Activated CD4-positive, CD25-positive, alpha-beta regulatory T cell (primary cell): ENCODE measurements at places on chromosomes 11 and 22.

DNA sequence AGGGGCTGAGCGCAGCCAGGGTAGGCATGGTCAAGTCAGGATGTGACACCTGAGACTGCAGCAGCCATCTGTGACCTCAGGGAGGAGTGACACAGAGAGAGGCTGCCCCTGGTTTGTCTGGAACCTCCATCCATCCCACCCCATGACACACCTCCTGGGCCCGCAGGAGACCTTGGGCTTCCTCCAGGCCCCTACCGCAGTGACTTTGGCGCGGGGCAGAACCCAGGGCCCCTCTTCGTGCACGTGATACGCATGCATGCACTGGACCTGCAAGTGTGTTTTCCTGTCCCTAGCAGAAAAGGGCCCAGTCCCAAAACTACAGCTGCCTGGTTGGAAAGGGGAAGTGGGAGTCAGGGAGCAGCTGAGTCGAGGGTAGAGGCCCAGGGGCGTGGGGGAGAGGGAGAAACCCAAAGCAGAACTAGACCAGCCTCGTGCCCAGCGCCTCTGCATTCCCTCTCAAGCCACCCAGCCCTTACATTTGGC, 7.9 kb upstream of the CYTH4 start:
- no peak for DNase-seq

DNA sequence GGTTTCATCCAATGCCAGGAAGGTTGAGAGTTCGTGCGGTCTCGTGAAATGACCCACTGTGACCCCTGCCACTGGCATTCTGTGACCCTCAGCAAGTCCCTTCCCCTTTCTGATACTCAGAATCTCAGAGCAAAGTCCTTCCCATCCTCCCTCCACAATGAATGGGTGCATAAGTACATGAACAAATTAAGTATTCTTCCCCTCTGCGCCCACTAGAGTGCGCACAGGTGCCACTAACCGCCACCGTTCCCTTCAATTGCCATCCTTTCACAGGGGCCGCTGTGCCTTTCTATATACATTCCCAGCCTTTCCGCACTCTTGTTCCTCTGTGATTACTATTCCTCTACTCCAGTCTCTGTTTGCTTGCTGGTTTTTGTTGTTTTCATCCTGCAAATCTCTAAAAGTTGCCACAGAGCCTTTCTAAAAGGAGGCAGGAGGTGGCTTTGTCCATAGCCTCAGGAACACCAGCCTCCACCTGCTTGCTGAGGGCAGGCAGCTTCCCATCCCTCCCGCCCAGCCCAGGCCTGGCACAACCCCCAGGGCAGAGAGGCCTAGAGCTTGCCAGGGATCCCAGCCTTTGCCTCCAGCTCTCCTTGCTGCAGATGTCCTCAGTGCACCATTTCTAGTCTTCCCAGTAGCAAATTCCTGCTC, 6.7 kb upstream of the AP1B1 start:
- DNase-seq: peak; percentile 24

- no peak for DNase-seq
These were observed 68.0 kb downstream of the ZBTB44 start for GRCh38 chr11:130246738-130247137.

GRCh38 chr11:128288368-128288767, 299.0 kb downstream of the ETS1 start:
- no peak for DNase-seq

- DNase-seq: no peak
These were observed 33.1 kb upstream of the CARS1 start for GRCh38 chr11:3090096-3090901.

DNA sequence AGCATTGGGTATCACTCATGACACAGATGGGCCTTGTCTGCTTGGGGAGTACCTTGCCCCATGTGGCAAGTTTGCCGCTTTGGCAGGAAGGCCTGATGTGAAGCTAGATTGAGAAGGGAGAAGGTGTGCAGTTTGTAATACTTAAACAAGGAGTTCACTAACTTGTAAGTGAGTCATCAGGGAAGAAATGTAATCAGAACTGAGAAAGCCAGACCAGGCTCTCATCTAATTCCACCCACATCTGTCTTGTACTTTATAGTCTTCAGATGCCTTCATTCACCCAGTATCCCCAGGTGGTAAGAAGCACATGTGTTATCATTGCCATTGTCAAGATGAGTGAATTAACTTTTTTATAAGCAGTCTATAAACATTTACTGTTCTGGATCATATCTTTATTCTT, 116.0 kb upstream of the DDI1 start:
- no peak for DNase-seq

DNA sequence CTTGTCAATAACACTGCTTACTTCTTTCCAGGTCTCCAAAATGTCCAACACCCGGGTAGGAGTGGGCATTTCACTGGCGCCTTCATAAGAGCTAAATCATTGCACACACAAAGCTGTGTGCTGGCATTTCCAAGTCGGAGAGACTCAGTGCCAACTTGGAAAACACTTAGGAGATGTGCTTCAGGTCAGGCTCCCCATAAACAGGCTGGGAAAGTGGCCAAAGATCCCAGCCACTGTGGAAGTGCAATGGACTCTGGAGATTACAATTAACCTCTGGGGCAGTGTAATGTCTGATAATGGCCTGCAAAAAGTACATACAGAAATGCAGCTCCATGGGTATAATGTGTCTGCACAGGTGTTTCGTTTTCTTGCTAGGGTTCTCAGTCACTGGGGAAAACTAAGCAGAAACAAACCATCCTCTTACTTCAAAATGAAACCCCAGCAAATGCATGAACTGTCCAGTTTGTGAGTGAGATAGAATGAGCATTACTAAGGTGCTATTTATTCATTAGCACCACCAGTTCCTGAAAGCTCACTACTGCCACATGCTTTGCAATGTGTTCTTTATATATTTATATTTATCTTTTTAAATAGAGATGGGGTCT, 79.0 kb downstream of the ABTB2 start:
- DNase-seq: no peak

DNA sequence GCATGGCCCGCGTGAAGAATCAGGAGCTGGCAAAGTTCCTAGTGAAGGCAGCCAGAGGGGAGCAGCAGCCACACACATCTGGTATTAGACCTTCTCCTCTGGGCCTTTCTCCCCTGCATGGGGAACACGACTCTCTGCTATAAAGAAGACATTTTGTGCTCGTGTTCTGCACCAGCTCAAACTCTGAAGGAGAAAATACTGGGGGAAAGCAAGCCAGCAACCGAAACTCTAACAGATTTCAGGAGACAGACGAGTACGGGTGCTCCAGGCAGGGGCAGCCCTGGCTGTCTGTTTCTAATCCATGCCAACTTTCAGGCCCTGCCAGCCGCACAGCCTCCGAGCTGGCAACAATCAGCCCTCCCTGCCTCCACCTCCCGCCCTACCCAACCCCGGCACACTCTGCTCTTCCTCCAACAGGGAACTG, 296.3 kb downstream of the BRD1 start:
- DNase-seq: no peak

GRCh38 chr11:284105-285020, 4.6 kb upstream of the PGGHG start:
- DNase-seq: no peak

GRCh38 chr11:134331354-134332188, at the start of gene GLB1L2:
Gene GLB1L2, plus strand, starts transcription at chr11:134331988. Its CDS starts 74 bp downstream, at chr11:134332062.
- DNase-seq: peak; percentile 68

DNA sequence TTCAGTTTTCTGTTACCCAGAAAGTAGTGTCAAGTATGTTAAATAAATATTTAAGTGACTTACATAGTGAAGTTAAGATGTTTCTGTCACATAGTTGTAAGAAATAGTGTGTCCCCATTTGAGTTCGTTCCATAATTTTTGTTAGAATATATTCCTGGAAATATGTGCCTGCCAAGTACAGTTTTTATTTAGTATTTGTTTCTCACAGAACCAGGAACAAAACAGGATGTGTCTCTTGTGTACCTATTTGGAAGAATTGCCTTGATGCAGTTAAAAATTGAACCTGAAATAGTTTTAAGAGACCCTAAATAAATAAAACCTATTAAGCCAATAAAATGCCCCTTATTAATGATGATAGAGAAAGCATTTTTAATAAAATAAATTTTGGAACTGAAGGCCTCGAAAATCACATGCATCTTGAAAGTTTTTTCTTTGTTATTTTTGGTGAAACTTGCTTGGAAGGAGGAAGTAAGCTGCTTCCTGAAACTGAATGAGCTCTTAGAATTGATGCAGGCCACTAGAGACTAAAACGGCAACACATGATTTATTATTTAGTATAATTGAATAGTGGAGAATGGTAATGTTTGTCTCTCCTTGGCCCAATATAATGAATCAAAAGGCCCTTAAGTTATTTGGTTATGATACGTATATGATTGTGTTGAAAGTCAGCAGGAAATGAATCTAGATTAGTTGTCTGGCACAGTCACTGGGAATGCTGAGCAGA, 55.9 kb downstream of the SWAP70 start:
- no peak for DNase-seq

GRCh38 chr11:12840871-12841660, 166.8 kb downstream of the TEAD1 start:
- no peak for DNase-seq

DNA sequence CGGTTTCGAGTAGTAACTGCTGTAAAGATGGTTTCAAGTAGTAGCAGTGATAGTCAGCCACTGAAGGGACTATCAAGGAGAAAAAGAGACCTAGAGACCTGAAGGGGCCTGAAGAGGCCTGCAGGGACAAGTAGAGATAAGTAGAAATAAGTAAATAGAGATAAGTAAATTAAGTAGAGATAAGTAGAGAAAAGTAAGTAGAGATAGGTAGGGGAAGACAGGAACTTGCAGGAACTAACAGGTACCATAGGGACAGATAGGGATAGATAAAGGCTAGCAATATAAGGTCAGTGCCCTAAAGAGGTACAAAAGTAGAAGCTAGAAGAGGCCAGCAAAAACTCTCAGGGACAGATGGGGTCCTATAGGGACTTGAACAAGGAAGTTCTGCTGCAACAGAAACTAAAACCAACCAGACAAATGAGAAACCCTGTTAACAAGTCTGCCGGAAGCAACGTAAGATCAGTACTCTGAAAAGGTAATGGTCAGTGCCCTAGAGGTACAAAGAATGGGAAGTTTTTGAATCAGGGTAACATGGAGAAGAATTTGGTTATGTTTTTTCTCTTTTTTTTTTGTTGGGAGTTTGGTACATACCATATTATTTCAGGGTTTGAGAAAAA, 9.6 kb upstream of the SC5D start:
- DNase-seq: no peak

DNA sequence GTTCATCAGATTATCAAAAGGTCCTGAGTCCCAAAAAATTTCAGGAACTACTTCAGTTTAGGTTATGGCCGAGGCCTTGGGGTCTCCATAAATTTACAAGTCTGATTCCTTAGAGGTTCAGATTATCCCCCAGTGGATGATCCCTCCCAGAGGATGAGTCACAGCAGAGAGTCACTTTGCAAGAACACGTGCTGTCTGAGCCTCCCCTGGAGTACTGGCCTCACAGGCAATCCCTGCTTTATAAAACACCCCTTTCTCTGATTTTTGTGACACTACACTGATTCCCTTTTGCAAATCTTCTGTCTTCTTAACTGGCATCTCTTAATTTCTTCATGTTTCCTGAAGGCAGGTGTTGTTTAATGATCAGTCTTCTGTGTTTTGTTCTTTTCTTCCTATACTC, 45.3 kb downstream of the CCDC34 start:
- DNase-seq: no peak

DNA sequence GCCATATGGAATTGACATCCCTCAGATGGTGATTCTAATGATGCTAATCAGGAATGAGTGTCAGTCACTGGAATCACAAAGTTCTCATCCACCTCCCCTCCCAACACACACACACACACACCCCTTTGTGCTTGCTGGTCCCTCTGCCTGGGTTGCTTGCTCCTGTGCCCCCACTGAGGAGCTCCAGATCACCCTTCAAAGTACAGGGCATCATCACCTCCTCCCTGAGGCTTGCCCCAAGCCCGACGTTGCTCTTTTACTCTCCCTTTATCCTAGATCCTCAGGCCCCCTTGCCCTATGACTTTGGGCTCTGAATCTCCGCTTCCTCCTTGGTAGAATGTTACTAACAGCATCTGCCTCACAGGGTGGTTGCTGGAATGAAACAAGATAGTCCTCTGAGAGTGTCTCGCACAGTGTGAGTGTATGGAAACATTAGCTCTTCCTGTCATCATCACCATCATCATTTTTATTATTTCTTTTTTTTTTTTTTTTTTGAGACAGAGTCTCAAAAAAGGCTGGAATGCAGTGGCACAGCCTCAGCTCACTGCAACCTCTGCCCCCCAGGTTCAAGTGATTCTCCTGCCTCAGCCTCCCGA, 3.4 kb downstream of the TOM1 start:
- DNase-seq: no peak

DNA sequence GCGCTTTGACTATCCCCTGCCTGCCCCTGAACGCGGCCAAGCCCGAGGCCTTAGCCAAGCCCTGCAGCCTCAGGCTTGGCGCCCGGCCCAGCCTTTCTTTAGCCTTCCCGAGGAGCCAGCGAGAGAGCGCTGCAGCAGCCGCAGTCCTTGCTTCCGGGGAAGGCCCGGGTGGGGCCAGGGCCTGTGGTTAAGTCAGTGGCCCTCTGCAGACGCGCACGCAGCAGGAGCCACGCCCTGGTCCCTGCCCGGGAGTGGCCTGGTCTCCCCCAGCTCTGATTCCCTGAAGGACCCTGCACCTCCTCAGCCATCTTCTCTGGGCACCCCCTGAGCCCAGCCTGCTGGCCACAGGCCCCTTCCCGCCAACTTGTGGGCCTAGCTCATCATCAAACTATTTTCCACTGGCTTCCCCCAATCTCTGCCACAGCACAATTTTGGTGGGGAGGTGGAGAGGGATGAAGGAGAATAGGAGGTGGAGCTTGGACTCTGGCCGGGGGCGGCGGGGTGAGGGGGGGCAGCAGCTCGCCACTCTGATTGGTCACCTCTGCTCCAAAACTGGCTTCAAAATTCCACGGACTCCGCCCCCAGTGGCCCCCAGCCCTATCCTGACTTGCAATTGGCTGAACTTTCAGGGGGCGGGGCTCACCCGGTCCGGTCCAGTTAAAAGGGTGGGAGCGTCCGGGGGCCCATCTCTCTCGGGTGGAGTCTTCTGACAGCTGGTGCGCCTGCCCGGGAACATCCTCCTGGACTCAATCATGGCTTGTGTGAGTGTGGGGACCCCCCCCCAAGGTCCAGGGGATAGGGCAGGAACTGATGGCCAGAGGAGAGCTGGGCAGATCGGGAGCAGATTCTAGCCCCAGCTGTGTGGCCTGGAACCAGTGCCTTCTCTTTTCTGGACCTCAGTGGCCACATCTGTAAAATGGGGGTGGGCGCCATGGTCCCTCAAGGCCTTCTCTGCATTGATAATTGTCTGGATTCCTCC, at the start of gene LGALS1:
Gene LGALS1 (plus strand): TSS at position 686 of the 979 bp plus-strand sequence. CDS start 67 bp downstream, at position 753.
- DNase-seq: peak; percentile 34

GRCh38 chr11:118217575-118217974, 7.2 kb downstream of the JAML start:
- DNase-seq: no peak

GRCh38 chr11:126518972-126519690, 163.6 kb downstream of the ST3GAL4 start:
- DNase-seq: no peak

DNA sequence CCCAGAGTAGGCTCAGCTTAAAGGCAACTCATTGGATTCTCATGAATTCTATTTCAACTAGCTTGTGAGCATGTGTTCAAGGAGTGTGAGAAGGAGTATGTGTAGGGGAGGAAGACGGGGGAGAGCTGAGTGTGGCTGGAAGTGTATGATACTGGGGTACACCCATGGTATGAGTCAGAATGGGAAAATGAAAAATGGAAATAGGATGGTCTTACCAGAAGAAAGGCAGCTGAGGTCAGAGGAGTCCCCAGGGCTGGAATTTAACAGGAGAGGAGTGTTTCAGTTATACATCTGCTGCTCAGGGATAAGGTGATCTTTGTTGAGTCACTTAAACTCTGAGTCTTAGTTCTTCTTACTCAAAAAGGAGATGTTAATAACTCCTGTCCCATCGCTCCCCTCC, 6.7 kb upstream of the ADAMTS15 start:
- DNase-seq: no peak

- no peak for DNase-seq
These were observed 430.5 kb upstream of the ANO3 start for GRCh38 chr11:25901415-25901814.

- DNase-seq: no peak
These were observed 3.4 kb downstream of the FJX1 start for GRCh38 chr11:35621620-35622019.
